ENCODE measurements at places on chromosomes 7 and 10.
A peak's percentile ranks its signal among the peaks of the same experiment; 100 is the strongest.

GRCh38 chr7:70525991-70526390 is 606.0 kb upstream of the GALNT17 start:
- no peak for DNase-seq

DNA sequence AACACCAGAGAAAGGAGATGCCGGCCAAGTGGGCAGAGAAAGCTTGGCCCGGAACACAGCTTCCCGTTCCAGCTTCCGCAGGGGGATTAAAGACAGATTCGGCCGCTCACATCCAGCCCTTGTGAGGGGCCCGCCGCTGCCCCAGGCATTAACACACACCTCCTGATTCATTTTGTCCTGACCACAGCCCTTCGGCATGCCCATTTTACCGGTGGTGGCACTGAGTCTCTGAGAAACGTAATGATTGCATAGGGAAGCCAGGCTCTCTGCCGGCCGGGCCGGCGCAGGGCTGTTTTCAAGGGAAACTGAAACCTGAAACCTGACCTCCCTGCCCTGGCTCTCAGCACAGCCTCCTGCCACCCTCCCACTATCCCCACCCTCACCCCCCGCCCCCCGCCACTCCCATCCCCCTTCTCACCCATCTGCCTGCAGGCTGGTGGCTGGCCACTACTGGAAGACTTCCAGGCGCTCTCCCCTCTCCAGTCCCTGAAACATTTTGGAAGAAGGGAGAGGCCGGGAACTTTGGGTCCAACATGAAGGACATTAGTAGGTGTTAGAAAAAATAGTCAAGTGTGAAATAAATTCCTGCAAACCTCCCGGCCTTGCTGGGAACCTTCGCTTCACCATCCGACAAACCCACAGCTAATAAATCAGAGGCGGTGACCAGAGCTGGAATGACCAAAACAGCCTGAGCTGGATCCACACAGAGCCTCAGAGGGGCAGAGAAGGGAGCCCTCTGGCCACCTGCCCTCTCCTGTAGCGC is 83.5 kb upstream of the CUX1 start:
- DNase-seq, result peak; percentile 85

GRCh38 chr7:53743697-53744402 is 708.4 kb downstream of the POM121L12 start:
- DNase-seq, result no peak

DNA sequence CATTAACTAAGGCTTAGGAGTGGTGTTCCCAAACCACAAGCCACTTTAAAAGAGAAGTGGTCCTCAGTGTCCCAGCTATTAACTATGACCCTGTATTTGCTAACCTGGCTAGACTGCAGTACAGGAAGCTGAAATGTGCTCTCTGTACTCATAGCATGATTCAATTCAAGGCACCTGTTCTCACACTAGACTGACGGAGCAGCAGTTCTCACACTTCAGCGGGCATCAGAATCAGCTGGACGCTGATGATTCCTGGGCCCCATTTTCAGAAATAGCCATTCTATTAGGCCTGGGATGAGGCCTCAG is 24.5 kb upstream of the MSRB2 start:
- no peak for DNase-seq

DNA sequence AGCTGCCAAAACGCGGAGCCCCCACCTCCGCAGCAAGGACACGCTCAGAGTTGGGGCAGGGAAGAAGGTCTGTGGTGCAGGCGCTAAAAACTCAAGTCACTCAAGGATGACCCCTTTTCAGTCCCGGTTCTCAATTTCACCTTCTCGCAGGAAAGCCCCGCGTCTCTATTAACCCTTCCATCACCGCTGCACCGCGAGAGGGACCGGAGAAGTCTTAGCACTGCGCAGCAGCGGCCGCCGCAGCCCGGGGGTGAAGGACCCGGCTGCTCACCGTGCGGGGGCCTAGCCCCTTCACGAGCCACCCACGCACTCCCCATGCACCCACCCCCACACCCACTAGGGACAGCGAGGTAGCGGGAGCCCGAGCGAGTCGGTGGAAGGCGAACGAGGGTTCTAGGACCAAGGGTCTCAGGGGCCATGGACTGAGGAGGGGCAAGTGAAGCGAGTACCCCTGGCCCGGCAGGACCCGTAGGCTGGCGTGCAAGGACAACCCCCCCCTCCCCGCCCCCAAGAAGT is 162.9 kb downstream of the SH3PXD2A start:
- peak; percentile 70 for DNase-seq

GRCh38 chr7:23662984-23663313 is 17.1 kb upstream of the FAM221A start:
- no peak for DNase-seq

DNA sequence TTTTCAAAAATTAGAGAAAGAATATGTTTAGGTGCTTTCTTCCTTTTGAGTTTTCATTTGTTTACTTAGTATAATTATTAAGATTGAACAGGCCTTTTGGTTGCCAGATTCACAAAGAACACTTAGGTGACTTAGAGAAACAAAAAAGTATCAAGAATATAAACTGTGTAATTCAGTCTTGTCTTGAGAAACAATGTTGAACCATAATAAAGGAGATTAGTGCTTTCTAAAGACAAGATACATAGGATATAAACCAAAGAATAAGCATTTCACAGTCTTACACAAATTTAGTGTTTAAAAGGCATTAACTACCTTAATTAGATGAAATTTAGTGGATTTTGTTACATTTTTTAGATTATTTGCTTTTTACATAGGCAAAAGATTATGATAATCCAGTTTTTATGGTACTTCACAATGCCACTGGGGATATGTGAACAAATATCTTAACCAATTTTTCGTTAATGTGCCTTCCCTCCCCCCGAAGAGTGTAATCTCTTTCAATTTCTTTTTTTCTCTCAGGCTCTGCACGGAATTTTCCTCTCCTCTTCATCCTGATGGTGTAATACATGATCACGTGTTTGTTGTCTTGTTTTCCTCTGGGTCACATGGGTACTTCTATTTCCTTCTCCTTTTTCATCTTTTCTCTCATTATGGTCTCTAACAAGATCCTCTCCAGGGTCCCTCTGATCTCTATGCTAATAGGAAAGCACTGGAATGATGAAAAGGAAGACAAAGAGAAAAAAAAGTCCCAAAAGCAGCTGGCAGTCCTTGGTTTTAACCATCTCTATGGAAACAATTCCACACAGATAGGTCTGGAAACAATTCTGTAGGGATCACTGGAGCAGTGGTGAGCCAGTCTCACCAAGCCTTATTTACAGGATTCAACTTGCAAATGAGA is 3.7 kb upstream of the HNRNPH3 start:
- DNase-seq, result peak; percentile 67

DNA sequence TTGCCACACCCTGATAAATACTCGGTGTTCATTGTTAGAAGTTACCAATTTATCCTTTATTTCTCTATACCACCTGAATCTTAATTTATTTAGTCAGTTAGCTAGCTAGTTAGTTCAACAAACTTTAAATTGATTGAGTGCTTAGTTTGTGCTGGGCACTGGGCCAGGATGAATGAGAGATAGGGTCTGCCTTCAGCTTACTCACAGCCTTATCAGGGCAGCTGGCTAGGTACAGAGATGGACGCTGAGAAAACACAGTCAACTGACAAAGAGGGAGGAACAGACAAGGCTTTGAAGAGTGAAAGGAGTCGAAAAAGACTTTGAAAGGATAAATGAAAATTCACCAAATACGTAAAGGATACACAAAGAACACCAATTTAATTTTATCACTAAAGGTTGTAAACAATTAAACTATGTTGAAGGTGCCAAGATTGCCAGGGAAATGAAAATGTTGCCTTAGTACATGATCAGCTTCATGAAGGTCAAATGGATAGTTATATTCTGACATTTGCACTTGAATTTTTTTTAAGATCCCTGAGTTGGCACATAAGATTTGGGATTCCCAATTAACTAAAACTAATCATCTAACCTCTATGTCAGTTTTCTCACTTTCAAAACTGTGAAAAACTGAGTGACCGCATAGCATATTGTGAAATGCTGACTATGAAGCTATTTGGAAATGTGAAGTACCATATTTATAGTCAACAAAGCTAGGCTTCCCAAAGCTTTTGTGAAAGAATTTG is 2.1 kb downstream of the CAV2 start:
- no peak for DNase-seq

DNA sequence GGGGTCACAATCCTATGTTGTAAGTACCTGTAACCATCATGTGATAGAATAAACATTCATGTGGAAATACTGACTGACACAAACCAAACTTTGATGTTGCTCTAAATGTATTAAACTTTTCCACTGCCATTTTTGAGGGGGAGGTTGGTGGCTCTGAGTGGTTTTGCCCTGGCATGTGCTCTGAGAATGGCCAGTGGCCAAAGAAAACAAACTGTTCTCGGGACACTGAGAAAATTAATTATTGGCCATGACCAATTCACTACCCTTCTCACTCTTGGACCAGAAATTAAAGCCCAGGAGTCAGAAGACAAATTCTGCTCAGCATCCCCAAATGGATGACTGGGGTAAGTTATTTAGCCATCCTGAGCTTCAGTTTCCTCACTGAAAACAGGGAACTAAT is 195.9 kb downstream of the XPNPEP1 start:
- DNase-seq, result no peak

GRCh38 chr7:74373536-74373935 is 80.2 kb upstream of the GTF2IRD1 start:
- no peak for DNase-seq

DNA sequence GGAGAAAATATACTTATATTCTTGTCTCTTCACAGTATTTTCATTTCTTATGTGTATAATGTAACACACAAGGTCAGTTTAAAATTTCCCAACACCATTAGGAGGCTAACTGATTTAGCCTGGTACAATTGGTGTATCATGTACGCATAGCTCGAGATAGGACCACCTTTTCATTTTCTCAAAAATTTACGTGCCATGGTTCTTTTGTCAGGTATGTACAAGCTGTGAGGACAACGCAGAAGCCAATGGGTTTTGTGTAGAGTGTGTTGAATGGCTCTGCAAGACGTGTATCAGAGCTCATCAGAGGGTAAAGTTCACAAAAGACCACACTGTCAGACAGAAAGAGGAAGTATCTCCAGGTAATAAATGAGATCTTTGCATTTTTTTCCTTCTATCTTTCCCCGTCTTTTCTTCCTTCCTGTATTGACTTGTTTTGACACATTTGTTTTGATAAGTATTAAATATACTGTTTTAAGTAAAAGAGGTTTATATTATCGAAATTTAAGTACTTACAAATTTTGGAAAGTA is 55.0 kb downstream of the TRIM24 start:
- no peak for DNase-seq
